ENCODE measurements at places on chromosomes 1 and 21. TPM values are rescaled to one million over a fixed set of nuclear protein-coding genes. Genes with fewer than 3 reads are reported as not detected.
A peak's percentile ranks its signal among the peaks of the same experiment; 100 is the strongest.

DNA sequence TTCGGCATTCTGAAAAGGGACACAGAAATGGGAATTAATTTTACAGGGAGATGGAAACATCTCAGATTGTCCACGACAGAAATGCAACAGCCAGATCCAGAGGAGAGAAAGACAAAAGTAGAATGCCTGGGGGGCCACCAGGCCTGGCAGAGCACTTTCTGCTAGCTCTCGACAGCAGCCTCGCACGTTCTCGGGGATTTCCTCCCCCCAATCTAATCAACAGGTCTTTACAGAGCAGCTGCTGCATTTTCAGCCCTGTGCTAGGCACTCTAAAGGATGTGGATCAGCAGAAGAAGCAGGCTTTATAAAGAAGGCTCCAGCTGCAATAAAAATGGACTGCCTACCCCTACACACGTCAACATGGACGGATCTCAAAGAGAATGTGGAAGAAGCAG, 10.6 kb downstream of the CSRP1 start:
- no peak for DNase-seq

- DNase-seq, result no peak
Measured at GRCh38 chr1:161820914-161821313, 54.8 kb downstream of the ATF6 start.

- DNase-seq, result peak; percentile 20
Measured at GRCh38 chr1:176949033-176949662, 215.4 kb downstream of the ASTN1 start.

- DNase-seq, result no peak
Measured at GRCh38 chr1:179327679-179328078, 34.1 kb downstream of the SOAT1 start.

DNA sequence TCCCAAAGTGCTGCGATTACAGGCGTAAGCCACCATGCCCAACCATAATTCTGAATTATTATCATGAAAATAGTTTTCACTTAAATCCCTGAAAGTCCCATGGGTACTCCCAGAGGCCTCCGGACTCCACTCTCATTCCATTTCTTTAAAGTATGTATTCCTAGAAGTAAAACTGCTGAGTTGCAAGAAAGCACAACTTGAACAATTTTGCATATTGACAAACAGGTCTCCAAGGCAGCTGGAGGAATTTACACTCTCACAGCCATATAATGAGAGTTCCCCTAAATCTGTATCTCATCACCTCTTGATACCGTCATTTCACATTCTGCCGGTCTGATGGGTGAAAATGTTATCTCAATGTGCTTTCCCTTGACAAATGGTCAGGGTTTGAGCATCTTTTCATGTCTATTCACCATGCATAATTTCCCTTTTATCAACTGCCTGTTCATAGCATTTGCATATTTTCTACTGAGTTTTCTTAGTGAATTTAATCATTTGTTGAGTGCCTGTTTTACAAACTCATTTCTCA, 129.4 kb downstream of the SMYD3 start:
- no peak for DNase-seq

GRCh38 chr1:202063093-202063492, 52.7 kb downstream of the ELF3 start:
- no peak for DNase-seq

DNA sequence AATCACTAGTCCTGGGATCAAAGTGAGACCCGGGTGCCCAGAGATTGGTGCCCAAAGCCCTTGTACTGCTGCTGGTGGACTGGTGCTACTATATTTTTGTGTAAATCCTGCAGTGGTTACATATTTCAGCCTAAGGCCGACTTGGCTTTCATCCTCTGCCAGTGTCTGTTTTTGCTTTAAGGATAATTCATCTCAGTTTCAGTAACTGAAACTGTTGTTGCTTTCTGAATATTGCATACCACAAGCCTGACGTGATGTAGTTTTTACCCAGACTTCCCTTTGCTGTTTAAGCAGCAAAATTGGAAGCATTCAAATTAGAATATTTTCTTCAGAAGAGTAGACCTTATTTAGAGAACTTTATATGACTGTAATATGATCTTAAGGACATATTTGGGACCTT, 341.8 kb downstream of the RYR2 start:
- no peak for DNase-seq

- no peak for DNase-seq
Measured at GRCh38 chr1:220711056-220711809, 21.1 kb downstream of the C1orf115 start.

GRCh38 chr1:163395790-163396189, 74.0 kb downstream of the NUF2 start:
- DNase-seq, result peak; percentile 19

DNA sequence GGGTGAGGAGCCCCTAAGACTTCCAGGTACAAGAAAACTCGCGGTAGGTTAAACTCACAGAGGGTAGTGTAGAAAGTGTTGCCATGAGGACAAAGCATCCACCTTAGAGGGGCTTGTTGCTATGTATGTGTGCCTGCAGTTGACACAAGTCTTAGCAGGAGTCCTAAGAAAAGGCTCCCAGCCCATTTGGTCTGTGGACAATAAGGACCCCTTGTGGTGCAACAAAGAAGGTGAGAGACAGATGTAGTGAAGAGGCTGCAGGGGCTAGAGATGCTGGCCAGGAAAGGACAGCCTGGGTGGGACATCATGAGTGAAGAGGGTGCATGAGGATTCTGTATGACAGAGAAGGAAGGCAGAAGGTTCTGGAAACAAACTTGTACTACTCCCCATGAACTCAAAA, 36.3 kb upstream of the IL10 start:
- DNase-seq, result no peak

DNA sequence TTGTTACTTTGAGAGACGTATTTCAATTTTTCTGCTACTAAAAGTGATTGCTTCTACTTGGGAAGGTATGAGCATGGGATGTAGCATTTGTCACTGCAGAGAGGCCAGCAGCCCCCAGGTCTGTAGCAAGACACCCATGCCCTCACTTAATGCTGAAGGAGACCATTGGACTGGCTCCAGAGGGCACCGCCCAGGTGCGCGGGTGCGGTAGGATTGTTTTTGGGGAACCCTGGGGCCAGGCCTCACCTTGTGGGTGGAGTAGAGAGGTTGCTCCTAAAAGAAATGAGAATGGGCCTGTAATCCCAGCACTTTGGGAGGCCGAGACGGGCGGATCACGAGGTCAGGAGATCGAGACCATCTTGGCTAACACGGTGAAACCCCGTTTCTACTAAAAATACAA, 30.6 kb upstream of the IFNGR2 start:
- no peak for DNase-seq

DNA sequence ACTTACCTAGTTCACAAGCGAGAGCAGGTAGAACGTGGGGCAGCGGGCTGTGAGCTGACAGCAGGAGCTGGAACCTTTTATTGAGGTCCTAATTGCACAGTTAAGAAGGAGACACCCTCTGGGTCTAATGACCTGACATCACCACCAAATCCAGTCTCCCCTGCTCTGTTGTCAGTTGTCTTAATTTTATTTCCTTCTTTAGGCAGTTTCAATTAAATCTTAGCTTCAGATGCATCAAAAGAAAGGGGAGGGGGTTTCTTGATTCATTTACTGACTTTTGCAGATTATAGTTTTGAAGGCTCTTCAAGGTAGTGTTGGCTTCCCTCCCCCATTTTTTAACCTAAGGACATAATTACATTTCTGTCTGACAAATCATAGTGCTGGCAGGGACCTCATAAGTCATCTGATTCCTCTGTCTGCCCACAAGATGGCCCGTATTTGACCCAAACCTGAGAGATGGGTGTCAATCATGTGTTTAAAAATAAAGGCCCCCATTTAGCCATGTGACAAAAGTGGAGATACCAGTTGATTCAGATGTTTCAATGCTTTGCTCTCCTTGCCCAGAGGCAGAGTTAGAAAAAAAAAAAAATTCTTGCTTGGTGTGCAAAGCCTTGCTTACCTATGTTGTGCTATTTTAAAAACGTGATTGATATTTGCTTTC, at the start of gene TCHHL1:
Gene TCHHL1, minus strand, starts transcription at position 51 of the 661 bp plus-strand sequence. CDS start 921 bp downstream, outside the sequence.
- no peak for DNase-seq

DNA sequence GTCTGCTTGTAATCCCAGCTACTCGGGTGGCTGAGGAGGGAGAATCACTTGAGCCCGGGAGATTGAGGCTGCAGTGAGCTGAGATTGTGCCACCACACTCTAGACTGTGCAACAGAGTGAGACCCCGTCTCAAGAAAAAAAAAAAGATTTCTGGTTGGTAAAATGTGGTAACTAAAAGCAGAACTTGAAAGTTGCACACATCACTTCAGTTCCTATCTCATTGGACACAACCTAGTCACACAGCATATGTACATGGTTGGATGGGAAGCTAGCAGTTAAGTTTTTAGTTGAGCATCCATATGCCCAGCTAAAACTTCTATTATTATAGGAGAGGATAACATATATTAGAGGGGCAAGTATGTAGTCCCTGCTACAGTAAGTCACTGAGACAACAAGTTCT, 22.1 kb downstream of the BCAS2 start:
- DNase-seq, result no peak

GRCh38 chr1:248825136-248825535, 579 bp downstream of the SH3BP5L start:
- no peak for DNase-seq

DNA sequence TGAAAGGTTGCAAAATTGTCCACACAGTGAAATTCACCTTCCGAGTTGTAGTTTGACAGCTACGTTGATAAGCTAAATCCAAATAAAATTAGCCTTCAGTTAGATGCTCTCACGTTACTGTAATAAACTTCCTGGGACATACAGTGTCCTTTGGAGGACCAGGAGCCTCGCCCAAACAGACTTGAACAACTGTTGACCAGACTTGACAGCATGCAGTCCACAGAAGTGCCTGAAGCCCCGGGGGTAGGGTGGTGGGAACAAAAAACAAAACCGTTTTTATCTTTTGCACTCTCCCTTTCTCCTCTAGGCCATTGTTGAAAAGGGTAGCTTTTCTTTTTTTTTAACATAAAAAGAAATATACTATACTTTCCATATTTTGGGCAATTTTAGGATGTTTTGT, 172.8 kb upstream of the SAMSN1 start:
- DNase-seq, result no peak

DNA sequence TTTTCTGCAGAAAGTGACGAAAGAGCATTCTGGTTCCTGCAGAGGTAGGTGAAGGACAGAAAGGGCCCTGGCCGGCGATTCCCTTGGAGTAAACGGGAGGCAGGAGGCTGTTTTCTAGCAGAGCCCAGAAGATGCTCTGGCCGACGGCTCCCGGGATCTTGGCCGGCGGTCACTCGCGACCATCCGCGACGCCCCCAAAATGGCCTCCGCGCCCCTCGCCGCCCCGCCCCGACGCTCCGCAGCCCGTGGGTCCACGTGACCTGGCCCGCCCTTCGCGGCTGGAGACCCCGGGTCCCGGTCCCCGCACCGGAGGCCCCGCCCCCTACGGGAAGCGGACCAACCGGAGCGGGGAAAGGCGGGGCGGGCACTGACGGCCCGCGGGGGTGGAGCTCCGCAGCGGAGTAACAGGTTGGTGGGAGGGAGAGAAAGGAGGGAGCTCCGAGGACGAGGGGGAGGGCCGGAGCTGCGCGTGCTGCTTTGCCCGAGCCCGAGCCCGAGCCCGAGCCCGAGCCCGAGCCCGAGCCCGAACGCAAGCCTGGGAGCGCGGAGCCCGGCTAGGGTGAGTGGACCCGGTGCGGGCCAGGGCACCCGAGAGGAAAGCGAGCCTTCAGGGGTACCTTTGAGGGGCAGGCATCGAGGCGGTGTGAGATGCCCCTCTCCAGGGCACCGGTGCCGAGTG, at the start of gene CGN:
Gene CGN, plus strand, starts transcription at position 431 of the 679 bp plus-strand sequence. CDS start 7,133 bp downstream, outside the sequence.
- DNase-seq, result peak; percentile 80

DNA sequence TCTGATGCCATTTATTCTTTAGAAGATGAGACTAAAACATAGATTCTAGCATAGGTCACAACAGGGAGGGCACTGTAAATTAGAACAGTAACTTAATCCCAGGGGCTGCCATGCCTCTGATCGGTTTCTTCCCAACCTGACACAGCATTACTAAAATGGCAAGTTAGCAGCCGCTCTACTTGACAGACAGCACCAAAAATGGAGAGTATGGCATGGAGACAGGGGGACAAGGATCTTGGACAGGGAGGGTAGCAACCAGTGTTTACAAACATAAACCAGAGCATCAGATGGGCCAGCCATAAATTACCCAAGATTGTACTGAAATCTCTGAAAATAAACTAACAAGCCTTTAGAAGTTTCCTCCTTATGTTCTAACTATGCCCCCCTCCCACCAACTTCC, 5.9 kb downstream of the DUSP10 start:
- no peak for DNase-seq

DNA sequence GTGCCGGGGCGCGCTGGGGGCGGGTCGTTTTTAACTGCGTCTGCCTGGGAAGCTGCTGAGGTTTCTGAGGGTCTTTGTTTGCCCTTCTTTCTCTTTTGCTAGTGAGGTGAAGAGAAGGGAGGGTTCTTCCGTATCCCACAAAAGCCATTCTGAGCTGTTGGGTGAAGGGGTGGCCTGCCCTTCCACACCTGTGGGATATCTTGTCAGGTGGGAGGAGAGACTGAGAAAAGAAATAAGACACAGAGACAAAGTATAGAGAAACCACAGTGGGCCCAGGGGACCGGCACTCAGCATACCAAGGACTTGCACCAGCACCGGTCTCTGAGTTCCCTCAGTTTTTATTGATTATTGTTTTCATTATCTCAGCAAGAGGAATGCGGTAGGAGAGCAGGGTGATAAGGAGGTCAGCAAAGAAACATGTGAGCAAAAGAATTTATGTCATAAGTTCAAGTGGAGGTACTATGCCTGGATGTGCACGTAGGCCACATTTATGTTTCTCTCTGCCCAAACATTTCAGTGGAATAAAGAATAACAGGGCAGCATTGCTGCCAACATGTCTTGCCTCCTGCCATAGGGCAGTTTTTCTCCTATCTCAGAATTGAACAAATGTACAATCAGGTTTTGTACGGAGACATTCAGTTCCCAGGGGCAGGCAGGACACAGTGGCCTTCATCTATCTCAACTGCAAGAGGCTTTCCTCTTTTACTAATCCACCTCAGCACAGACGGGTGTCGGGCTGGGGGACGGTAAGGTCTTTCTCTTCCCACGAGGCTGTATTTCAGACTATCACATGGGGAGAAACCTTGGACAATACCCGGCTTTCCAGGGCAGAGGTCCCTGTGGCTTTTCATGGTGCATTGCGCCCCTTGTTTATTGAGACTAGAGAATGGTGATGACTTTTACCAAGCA, 972 bp downstream of the PGBD2 start:
- no peak for DNase-seq

DNA sequence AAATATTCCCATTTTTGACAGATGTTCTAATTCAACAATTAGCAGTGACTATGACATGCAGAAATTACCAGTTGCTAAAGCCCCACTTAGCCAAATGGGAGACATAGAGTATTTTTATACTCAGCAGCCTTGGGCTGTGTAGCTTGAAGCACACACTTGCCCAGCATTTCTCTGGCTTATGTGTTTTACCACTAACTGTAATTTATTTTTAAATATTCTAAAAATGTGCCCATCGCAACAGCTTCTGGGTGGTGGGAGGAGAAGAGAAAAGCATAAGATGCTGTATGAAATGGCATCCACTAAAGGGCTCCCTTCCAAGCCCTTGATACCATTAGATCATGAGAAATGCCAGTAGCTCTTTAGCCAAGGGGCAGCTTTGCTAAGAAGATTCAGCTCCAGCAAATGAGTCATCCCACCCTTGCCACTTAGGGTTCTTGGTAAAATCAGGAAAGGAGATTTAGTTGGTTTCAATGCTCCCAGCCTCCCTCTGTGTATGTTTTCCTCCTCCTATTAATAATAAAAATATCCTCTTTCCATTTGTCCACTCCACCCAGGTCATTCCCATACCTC, 462.7 kb upstream of the DEPDC1 start:
- no peak for DNase-seq

The PRRX1 gene
- polyA plus RNA-seq, result 119 TPM

The CCNL2 gene
- polyA plus RNA-seq, result 243 TPM

The LCE7A gene
- not detected for polyA plus RNA-seq

The S100A9 gene
- polyA plus RNA-seq, result 34.0 TPM

The FHL3 gene
- 25.3 TPM for polyA plus RNA-seq

The KCNQ4 gene
- 2.9 TPM for polyA plus RNA-seq

The LGR6 gene
- 0.82 TPM for polyA plus RNA-seq

The BRINP3 gene
- polyA plus RNA-seq, result 7.2 TPM

The PDC gene
- 0.27 TPM for polyA plus RNA-seq

The AADACL4 gene
- polyA plus RNA-seq, result 1.8 TPM
